ENCODE measurements at places on chromosomes 11 and 22.

- no peak for DNase-seq
These were observed 93.2 kb downstream of the FAR1 start for GRCh38 chr11:13761716-13762115.

GRCh38 chr11:46322759-46323158 lies 24.5 kb upstream of the DGKZ start:
- no peak for DNase-seq

GRCh38 chr11:88169881-88170280 lies 5.4 kb downstream of the RAB38 start:
- no peak for DNase-seq

DNA sequence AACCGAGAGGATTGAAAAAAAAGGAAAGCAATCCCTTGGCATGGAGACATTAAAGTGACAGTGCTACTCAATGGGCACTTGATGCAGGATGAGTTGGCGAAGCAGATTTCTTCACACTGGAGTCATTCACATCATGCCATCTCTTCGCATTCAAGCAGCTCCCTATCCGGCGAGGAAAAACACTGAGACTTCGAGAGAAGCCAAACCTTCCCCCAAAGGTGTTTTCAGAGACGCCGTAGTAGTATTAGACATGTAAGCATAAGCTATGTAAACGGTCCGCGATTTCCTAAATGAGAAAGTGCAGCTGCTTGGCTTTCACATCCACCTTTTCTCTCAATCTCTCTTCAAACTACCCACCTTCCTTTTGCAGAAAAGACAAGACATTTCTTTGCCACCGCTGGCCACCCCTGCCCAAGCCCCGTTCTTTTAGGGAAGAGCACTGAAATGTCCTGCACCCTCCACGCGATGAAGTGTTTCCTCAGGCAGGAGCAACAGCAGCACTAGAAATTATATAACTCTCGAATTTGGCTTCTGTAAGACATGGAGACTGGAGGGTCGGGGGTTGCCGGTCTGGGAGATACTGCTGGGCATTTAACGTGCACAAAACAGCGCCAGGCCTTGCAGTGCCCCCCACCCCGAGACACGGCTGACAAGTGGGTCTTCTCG lies at the start of gene DLG2:
TSS of gene DLG2 (minus strand) at position 13 of the 666 bp plus-strand sequence.
- no peak for DNase-seq

DNA sequence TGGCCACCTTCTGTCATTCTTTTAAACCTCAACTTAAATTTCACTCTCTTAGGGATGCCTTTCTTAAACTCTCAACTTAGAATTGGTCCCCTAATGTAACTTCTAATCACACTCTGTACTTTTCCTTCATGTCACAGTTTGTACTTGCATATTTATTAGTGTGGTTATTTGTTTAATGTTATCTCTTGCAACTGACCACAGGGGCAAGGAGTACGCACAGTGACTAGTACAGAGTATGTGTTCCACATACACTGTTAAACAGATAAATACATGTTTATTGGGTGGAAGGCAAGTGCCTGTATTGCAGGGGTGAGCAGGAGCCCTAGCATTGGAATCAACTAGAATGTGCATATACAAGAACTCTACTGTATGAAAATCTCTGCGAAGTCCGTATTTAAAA lies 554.0 kb downstream of the INSC start:
- DNase-seq, result no peak

DNA sequence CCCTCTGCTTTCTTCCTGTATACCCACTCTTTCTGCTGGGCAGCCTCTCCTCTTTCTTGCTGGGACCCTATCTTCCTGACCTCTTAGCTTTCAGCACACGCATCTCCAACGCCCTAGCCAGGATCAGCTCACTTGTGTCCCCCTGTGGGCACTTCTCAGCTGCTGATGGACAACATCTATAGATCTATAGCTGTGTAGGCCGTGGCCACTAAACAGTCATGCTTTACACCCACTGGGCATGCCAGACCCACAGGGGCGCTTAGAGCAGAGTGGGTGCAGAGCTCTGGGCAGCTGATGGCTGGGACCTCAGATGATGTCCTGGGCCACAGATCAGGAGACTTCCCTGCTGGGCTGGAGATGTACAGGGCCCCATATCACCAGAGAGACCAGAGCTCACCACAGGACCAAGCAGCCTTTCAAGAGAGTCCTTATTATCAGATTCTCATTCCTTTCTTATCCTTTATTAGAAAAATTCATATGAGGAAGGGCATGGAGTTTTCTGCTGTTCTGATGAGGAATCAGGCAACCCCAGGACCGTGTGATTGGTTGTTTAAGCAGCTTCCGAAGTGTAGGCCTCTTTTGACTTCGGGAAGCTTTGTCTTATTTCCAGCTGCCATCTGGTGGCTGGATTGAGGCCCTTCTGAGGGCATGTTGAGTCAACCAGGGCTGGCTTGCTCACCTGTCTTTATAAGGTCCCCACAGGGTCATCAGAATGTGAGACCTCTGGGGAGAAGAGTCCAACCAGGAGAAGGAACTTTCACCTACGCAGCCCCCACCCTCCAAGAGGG lies 60.5 kb downstream of the OSBP2 start:
- DNase-seq, result peak; percentile 47

- no peak for DNase-seq
These were observed 54.6 kb downstream of the SLC36A4 start for GRCh38 chr11:93143186-93143585.
